Fibroblast of skin of left biceps (primary cell): ENCODE measurements at places on chromosomes 11 and 22.

- DNase-seq, result no peak
Measured at GRCh38 chr22:38420734-38421133, 34.3 kb downstream of the KCNJ4 start.

DNA sequence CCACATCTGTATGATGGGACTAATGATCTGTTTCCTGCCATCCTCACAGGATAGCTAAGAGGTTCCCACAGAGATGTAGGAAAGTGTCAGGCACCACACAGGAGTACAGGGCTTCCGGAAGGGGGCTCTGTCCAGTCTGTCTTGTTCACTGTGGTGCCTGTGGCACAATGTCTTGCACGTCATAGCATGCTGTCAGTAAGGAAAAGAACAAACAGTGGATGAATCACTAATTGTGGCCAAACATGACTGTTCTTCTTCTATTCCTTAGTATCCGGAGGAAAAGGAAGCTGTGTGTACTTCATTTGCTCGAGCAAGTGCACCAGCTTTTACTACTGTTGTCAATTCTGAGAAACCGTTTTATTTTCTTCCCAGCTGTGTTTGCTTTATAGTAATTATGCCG, 73.4 kb upstream of the YWHAH start:
- DNase-seq, result no peak

GRCh38 chr11:46978005-46978491, 41.5 kb downstream of the CSTPP1 start:
- DNase-seq, result no peak

GRCh38 chr11:18384157-18384641, 10.2 kb upstream of the LDHA start:
- no peak for DNase-seq

DNA sequence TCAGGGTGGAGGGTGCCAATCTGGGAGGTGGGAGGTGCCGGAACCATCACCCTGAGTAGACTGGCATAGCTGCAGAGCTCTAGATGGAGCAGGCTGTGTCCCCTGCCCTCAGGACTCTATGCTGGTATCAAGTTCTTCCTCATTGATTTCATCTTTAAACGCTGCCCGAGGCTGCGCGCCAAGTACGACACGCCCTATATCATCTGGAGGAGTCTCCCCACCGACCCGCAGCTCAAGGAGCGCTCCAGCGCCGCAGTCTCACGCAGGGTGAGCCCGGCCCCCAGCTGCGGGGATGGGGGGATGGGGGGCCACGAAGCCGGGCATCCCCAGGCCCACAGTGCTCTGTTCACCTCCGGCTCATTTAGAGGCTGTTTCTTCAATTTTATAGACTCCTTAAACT, 52.5 kb downstream of the GRAMD4 start:
- no peak for DNase-seq

GRCh38 chr11:2093575-2094353, 45.4 kb downstream of the IGF2 start:
- no peak for DNase-seq

- no peak for DNase-seq
Measured at GRCh38 chr11:23931443-23931842, 565.4 kb upstream of the LUZP2 start.

DNA sequence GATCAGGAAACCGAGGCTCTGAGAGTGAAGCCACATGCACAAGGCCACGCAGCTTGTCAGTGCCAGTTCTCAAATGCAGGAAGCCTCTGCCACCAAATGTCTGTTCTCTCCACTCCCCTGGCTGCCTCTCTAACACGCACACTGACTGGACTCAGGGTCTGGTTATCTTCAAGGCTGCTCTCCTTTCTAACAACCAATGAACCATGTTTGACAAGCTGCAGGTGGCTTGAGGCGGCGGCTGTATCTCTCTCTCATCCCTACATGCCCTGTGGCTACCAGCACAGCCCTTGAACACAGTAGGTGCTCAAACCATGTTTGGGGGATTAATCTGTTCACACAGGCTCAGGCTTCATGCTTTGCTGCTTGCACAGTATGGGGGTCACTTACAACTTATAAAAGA, 23.7 kb downstream of the MFNG start:
- DNase-seq, result no peak

DNA sequence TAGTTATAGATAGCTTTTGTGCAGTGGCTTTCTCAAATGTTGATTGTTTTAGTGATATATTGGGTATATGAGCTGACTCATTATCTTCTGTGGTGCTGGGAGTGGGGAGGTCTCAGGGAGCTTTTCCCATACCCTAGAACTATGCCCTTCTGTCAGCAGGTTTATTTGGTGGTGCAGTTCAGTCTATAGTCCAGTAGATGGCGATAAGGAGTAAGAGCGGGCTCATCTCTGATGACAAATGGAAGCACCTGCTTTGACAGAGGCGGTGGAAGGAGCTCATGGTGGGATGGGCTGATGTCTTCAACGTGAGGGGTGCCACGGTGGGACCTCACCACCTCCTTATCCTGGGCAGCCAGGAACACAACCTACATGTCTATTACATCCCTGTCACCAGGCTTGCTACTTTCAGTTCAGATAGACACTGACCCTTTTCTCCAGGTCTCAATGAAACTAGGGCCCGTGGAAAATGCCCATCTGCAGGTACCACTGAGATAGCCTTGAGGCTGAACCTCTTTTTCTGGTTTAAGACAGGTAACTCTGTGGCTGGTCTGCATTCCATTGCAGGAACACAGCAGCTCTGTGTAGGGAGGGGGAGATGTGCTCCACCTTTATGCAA, 13.0 kb upstream of the OR6A2 start:
- no peak for DNase-seq

DNA sequence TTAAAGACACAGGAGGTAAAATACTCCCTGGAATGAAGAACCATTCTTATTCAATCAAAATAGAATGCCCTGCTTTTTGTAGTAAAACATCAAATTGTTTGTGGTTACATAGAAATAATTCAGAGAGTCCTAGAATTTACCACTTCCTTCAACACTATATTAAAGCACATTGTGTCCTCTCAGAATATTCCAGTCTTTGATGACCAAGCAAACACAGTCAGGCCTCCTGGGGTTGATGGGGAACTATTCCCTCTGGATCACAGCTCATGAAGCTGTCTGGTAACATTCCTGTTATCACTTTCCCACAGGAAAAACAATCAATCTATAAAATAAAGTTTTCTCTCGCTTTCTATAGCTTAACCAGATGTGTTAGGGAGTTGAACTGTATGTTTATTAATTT, 389.3 kb downstream of the KCNA4 start:
- no peak for DNase-seq

- DNase-seq, result no peak
Measured at GRCh38 chr22:46443850-46444389, 93.5 kb downstream of the CELSR1 start.

DNA sequence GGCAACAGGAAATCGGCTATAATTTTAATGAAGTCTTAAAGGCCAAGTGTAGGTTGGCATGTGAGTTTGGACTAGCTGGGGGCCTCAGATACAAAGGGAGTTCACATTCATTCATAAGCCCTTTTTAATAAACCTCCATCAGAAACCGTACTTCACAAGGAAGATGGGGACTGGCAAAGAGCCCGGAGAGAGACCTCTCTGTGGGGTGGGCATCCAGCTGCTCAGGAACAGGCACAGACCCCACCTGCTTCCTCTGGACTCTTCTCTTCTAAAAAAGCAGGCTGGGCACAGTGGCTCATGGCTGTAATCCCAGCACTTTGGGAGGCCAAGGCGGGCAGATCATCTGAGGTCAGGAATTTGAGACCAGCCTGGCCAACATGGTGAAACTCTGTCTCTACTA, 3.9 kb upstream of the ARFGAP3 start:
- no peak for DNase-seq

DNA sequence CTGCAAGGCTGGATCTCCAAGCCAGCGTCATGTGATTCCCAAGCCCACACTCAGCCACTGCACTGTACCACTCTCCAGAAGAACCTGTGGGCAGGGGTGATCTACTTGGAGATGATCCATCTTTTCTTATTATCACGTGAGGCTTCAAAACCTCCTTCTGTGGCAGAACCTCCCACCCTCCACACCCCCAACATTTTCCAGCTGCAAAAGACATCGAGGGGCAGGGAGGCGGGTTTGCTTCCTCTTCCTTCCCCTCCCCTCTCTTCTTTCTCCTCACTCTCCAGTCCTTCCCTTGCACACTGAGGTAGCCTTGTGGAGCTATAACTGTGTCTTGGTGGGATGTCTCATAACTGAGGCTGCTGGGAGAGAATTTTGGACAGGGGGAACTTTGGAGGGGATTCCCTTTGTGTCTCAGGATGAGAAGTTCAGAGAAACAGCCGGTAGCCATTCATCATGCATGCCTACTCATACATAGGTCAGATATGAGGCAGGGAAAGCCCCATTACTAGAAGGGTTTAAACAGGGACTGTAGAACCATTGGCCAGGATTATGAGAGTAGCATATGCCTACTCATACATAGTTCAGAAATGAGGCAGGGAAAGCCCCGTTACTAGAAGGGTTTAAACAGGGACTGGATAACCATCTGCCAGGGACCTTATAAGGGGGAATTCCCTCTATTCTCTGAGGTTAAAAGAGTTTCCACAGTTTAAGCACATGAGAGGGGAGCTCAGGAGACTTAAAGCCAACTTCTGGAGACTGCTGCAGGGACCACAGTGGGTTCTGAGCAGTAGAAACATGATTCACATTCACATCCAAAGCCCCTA, 420.7 kb upstream of the CADM1 start:
- DNase-seq, result no peak

DNA sequence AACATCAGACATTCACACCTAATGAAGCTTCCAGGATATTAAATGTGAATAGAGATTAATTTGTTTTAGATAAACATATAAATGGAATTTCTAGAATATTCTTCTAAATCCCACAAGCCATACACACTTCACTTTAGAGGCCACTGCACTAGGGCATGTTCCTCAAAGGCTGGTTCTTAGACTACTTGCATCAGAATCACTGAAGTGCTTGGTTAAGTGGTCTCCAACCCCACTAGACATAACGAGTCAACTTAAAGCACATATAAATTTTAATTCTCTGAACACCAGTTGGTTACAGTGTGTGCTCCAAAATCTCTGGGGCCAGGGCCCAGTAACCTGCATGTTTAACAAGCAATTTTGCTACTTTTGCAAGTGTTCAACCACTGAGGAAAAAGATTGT, 7.9 kb upstream of the ALKBH8 start:
- no peak for DNase-seq

DNA sequence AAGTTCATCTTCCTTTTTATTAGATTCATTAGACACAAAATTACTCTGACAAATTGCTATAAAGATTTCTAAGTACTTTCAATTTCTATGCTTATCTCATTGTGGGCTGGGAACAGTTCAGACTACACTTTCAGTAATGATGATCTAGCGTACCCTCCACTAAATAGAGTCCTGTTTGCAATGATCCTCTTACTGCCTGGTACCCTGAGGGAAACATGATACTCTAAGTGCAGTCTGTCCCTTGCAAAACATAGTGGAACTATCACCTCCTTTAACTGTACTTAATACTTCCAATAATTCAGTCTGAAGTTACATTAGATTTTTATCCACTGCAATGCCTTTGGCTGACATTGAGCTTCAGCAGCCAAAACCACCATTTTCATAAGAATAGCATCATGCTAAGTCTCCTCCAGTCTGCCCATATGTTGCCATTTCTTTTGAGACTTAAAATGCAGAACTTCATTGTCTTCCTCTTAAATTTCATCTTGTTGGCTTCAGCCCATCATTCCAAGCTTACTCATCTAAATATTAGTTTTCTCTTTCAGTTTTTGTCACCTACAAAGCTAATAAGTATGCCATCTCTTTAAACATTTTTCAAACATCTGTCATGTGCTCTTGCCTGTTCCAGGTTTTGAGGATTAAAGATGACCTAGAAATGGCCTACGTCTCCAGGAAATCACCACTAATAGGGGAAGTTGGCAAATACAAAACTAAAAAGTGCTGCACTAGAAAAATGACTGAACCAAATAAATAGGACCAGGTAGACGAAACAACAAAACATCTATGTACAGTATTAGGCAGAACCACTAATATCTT, 55.5 kb downstream of the PAK1 start:
- DNase-seq, result no peak

DNA sequence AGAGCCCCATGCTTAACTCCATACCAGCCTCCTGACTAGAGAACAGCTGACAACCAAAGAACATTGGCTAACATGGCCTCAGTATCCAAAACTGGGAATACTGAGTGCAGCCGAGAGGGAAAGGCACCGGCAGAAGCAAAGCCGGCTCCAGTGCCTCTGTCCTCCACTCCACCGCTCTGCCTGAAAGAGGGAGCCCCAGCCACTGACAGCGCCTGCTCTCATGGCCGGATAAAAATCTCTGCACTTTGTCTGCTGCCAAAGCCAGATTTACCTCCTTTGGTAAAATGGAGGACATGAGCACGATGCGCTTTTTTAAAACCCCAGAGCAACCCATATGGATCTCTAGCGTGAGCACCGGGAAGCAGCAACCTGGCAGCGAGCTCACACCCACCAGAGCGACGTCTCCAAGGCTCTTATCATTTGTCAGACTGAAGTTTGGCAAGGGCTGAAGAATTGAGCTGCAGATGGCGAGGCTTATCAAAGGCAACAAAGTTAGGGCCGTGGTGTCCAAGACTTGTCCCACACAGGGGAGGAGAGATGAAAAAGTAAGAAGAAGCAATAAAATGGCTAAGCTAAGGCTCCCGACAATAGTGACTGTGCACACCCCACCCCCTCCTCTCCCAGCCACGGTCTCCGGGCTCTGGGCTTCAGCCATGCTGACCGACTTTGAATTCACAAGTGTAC, 71.4 kb downstream of the EFCAB6 start:
- DNase-seq, result no peak

GRCh38 chr11:72859126-72859525, 44.9 kb downstream of the ATG16L2 start:
- no peak for DNase-seq

DNA sequence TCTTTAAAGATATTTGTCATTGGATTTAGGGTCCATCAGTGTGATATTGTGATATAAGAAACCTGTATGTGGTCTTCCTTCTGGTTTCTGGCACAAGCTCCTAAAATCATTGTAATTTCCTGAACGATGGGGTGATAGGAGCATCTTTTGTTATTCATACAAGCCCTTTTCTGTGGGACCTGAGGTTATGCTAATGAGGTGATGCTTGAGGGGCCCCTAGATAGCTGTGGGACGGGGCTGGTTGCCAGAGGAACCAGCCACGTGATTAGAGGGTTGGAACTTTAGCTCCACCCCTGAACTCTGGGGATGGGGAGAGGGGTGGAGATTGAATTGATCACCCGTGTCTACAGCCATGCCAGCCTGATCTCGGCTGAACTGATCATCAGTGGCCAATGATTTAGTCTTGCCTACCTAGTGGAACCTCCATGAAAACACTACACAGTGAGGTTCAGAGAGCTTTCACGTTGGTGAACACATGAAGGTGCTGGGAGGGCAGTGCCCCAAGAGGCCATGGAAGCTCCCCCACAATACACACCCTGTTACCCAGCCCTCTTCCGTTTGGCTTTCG, 62.8 kb downstream of the BCR start:
- DNase-seq, result no peak

DNA sequence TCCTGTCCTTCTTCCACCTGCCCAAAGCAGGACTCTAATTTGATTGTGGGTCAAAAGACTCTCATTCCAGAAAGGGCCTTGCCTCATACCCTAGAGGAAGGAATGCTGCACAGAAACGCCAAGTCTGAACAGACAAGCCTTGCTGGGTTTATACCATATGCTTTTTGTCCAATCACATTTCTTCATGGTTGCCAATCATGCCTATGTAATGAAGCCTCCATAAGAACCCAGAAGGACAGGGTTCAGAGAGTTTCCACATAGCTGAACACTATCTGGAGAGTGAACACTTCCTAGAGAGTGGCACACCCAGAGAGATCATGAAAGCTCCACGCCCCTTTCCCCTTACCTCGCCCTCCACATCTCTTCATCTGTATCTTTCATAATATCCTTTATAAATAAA, 4.8 kb upstream of the SAA2 start:
- no peak for DNase-seq
